ENCODE measurements at places on chromosomes 5 and 9.

DNA sequence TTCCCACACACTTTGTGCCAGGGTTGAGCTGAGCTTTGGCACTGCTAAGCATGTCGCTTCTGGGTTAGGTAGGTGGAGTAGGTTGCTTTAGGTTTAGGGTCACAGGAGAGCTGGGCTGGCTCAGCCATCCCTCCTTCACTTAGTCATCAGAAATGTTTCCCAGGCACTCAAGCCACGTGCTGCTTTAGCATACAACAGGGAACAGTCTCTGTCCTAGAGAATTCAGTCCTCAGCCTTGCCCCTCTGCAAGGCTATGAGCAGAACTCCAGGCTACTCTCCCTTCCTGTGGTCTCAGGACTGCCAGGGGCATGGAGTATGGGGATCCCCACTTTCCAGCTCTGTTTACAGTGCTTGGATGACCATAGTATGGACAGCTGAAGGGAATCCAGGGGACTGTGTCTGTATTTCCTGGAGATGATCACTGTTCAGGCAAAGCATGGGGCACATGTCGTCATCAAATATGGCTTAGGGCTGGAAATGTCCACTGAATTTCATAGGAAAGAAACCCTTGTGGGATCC is 7.5 kb upstream of the ANKRD33B start:
- no peak for DNase-seq

DNA sequence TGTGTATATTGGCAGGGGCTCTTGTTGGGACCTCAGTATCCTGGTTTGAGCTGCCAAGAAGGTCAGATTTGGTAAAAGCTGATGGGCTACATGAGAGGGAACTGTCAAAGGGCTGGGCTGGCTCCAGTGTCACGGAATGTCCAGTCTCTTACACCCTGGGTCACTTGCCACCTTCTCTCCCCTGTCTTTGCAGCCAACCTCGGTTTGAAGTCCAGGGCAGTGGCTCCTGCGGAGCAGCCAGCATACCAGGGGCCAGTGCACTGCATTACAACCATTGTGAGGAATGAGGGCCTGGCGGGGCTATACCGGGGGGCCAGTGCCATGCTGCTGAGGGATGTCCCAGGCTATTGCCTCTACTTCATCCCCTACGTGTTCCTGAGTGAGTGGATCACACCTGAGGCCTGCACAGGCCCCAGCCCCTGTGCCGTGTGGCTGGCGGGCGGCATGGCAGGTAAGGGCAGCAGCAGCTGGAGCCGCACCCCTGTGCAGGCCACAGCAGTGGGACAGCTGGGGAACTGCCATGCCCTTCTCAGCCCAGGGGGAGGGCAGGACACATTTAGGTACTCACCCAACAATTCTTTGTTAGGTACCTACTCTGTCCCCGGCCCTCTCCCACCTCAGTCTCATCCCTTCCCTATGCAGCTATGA is 24.2 kb downstream of the IL9 start:
- DNase-seq = no peak

DNA sequence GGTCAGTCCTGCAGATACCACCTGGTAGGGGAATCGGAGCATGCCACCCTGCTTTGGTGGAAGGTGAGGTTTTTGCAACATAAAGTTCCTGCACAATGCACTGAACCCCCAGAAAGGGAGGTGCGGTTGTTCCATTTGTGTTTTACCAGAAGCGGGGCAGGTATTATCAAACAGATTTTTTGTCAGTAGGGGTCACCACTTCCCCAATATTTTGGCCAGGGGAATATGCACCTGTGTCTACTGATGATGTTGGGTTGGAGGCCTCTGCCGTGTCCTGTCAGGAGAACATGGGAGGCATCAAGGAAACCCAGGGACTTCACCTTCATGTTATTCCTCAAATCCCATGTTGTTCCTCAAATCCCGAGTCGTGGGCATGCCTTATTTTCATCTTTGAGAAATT is 438.7 kb downstream of the NTRK2 start:
- no peak for DNase-seq

DNA sequence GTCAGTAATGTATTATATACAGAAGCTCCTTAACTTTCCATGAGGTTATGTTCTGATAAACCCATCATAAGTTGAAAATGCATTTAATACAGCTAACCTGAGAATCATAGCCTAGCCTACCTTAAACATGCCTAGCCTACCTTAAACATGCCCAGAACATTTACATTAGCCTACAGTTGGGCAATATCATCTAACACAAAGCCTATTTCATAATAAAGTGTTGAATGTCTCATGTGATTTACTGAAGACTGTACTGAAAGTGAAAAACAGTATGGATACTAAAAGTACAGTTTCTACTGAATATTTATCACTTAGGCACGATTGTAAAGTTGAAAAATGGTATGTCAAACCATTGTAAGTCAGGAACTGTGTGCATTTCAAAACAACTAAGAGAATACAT is 1.6 kb downstream of the GM2A start:
- DNase-seq = no peak

GRCh38 chr9:95415158-95415557 is 97.6 kb upstream of the FANCC start:
- no peak for DNase-seq

- no peak for DNase-seq
Measured at GRCh38 chr9:131621551-131622358, 76.4 kb downstream of the PRRT1B start.

GRCh38 chr9:87211669-87212068 is 264.4 kb upstream of the GAS1 start:
- no peak for DNase-seq

DNA sequence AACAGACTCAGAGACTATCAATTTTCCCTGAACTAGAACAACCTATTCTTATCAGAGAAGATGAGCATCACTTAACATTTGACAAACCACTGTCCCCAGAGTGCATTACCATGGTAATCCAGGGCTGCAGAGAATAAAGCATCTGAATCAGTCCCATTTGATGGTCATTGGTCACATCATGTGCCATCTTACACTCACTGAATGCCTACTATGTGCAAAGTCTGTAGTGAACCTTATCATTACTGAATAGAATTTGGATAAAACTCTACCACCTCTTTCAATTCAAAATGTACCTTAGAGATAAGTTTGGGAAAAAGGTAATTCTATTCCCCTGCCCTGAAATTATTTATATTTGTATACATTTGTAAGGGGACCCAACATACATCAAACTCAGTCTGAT is 156.4 kb upstream of the TRPC7 start:
- DNase-seq = no peak
